MG63 (cell line): ENCODE measurements at places on chromosomes 16 and 17.

DNA sequence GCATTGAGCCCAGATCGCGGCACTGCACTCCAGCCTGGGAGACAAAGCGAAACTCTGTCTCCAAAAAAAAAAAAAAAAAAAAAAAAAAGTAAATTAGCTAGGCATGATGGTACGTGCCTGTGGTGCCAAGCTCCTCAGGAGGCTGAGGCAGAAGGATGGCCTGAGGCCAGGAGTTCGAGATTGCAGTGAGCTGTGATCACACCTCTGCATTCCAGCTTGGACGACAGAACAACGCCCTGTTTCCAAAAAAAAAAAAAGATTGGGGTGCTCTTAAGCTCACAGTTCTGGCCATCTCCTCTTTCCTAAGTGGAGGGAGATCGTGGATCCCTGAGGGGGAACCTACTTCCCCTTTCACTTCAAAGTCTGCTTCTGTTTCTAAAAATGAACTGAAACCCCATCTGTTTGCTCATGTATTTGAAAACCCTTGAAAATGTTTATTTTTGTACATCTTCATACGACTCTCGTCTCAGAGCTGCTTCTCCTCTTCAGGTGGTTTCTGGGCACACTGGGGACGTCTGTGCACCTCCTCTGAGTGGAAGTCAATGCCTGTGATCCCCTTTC is 138.8 kb downstream of the PRKCA start:
- DNase-seq: peak; percentile 67

- no peak for DNase-seq
Measured at GRCh38 chr17:61461967-61462718, 9.9 kb downstream of the TBX4 start.

- DNase-seq: no peak
Measured at GRCh38 chr17:39939106-39939505, 11.6 kb downstream of the LRRC3C start.

DNA sequence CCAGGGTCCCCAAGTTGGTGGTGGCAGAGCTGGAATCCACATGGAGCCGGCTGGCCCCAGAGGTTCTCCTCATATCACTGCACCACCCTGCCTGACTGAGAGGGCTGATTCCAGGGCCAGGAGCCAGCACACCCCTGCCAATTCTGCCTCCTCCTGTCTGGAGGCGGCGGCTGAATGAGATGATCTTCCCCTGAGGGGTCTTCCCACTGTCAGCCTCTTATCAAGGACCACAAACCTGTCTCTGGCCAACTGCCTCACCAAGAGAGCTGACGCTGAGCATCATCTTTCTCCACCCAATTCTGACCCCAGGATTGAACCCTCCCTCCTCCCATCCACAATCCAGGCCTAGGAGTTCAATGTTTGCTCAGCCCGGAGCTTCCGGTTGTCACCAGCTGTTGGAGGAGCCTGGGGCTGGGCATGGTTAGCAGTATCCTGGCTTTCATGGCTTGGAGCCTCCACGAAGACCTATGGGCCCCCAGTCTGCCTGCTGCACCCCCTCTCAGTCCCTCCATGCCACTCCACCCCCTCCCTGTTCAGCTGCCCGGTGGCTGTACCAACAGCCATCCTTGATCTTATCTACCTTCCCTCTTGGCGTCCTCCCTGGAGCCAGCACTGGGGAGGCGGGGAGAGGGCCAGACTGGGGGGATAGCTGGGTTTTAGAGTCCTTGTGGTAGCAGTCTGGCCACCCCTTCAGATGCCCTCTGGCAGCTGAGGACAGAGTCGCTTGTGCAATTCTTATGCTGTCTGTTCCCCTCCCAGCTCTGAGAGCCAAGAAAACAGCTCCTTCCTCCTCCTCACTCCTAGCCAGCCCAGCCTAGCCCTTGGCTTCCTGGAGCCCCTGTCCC is 25.6 kb downstream of the ABCC3 start:
- DNase-seq: peak; percentile 70

GRCh38 chr16:56710181-56710737 is 19.7 kb upstream of the NUP93 start:
- no peak for DNase-seq

DNA sequence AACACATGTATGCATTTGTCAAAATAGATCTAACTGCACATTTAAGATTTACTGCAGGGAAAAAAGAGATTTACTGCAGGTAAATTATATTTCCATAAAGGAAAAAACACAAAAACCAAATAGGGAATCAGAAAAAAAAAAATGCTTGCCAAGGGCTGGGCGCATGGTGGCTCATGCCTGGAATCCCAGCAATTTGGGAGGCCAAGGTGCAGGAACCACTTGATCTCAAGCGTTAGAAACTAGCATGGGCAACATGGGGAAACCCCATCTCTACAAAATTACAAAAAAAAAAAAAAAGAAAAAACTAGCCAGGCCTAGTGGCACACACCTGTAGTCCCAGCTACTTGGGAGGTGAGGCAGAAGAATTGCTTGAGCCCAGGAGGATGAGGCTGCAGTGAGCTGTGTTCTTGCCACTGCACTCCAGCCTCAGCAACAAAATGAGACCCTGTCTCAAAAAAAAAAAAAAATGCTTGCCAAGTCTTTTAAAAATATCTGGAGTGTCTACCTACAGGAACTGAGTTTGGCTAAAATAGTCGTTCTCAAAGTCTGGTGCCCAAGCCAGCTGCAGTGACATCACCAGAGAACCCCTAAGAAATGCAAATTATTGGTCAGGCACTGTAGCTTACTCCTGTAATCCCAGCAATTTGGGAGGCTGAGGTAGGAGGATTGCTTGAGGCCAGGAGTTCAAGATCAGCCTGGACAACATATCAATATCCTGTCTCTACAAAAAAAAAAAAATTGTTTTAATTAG is 17.5 kb downstream of the TRIM25 start:
- DNase-seq: no peak

DNA sequence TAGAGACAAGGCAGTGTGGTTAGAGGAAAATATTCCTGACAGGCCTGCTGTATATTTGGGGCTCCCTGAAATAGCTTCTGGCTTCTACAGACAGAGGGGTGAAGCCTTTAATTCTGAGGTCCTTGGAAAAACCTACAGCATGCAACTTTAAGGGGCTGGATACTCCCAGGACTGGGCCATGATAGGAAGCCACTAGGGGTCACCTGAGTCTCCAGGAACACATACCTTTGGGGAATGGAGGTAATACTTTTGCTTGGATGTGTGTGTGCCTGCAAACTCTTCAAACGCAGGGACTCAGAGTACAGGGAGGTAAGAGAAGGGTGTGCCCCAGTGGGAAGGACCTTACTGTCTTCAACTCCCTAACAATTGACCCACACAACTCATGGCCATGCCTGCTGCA is 4.1 kb downstream of the ASIC2 start:
- DNase-seq: no peak

DNA sequence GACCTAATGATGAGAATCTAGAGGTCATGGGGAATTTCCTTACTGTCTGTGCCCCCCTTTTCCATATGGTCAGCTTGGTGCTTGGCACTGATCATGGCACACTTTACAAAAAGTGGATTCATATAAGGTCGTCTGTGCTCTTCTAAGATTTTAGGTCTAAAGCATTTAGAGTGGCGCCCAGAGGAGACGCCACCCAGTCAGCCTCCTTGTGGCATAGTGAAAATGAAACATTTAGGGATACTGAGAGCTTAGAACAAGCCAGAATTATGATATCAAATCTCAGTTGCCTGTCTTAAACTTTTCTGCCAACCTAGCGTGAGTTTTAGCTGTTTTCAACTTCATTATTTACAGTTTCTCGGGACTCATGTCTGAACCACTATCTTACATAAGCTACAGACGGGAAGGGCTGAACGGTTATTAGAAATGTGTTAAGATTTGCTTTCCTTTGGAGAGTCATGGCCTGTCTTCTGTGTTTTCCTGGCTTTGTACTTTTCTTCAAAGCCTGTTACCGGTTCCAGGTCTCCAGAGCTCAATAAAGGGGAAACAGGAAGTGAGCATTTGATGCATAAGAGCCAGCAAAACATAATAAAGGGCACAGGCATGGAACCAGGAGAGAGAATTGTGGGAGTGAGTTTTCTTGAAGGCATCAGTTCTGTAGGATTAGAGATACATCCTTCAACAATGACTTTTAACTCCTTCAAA is 13.7 kb downstream of the ZNRF1 start:
- DNase-seq: no peak

- DNase-seq: no peak
Measured at GRCh38 chr17:74219576-74220133, 6.3 kb downstream of the TTYH2 start.

DNA sequence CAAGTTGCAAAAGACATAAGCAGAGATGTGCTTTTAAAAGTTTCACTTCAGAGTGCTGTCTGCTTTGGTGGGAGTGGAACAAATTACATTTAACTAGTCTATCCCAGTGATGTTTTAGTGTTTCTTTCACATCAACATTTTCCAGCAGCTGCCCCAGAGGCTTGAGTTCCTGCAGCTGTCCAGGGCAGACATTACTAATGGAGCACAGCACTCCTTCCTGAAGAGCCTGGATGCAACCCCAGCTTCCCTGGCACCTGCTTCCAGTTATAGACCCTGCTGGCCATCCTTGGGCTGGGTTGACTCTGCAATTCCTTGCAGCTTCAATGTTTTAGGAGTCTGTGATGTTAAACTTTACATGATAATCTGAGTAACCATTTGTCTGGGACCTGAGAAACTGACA is 61.4 kb upstream of the PIRT start:
- no peak for DNase-seq

- DNase-seq: no peak
Measured at GRCh38 chr17:33229499-33229898, 63.6 kb downstream of the ASIC2 start.
